Left lung (tissue), 14 donors: ENCODE measurements at places on chromosomes 13 and 19.

DNA sequence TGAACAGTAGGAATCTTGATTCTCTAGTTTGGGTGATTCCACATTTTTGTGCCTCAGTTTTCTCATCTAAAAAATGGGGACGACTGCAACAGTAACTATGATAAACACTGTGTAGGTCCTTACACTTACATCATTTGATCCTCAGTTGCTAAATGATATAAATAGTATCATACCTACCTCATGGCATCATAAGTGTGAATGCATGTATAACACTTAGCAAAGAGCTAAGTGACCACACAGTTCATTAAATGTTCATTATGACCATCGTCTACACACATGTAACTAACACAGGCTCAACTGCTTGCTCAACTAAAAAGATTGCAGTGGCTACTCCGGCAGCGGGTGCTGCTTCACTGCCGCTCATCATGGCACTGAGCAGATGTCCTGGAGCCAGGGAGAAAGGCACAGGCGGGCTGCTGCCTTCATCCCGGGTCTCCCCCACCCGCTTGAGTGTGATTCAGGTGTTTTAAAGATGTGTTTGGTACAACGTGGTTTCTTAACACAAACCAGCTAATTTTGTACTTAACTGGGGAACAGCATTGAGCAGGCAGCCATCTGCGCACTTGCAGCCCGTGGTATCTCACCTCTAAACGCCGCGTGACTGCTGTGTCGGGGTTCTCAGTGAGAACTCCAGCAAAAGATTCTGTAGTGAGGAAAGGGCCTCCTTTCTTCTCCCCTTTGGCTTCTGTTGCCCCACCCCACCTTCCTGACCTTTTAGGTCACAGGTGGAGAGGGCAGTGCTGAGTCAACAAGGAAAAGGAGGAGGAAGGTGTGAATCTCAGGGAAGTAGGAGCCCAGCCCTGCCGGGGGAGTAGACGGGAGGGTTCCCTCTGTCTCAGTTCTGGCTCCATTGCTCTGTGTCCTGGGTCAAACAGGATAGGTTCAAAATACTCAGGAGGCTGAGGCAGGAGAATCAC, 11.7 kb upstream of the ACTN4 start:
- DNase-seq: no peak

- DNase-seq: peak; percentile 96
Observed at GRCh38 chr19:10292206-10292788, 2.5 kb downstream of the ICAM5 start.

GRCh38 chr19:38543807-38544568, 73.8 kb downstream of the MAP4K1 start:
- peak; percentile 20 for DNase-seq

DNA sequence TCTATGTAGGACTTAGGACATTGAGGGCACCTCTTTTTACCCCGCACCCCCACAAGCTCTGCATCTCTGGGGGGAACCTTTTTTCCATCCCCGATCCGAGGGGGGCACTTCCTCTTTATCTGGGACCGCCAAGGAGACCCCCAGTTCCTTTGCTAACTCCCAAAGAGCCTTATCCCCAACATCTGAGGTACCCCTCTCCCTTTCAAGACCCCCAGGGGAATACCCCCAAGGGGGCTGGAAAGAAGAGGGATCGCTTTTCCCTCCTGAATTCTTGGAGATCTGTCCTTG, 1.1 kb downstream of the TNFSF9 start:
- DNase-seq: no peak

GRCh38 chr13:42594481-42595252, 20.7 kb downstream of the TNFSF11 start:
- DNase-seq: no peak

DNA sequence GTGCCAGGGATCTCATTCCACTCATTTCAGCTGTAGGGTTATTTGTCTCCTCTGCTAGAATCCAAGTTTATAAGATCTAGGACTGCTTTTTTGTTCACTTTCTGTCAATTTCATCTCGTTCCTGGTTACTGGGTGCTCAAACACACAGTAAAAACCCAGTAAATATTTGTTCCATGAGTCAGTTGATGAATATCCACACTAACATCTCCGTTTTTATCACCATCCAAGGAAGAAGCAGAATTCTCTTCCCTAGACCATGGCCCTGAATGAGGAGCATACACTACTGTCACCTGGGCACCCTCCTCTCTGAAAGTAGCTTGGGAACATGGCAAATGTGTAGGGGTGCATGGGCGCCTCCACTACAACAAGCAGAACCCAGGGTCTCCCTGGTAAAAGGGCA, 390.8 kb downstream of the FOXO1 start:
- DNase-seq: no peak

- DNase-seq: no peak
Observed at GRCh38 chr13:104962411-104962810, 1573.1 kb downstream of the EFNB2 start.

GRCh38 chr19:10388957-10389356, 8.6 kb upstream of the TYK2 start:
- peak; percentile 81 for DNase-seq

GRCh38 chr19:12703046-12703445, 6.6 kb upstream of the FBXW9 start:
- DNase-seq: no peak

GRCh38 chr19:653425-653824, 9.6 kb downstream of the RNF126 start:
- no peak for DNase-seq

- no peak for DNase-seq
Observed at GRCh38 chr13:70896136-70896535, 787.9 kb upstream of the KLHL1 start.
